ENCODE measurements at places on chromosomes 7 and 10.

- DNase-seq = no peak
Measured at GRCh38 chr10:52540479-52540984, 226.5 kb downstream of the DKK1 start.

DNA sequence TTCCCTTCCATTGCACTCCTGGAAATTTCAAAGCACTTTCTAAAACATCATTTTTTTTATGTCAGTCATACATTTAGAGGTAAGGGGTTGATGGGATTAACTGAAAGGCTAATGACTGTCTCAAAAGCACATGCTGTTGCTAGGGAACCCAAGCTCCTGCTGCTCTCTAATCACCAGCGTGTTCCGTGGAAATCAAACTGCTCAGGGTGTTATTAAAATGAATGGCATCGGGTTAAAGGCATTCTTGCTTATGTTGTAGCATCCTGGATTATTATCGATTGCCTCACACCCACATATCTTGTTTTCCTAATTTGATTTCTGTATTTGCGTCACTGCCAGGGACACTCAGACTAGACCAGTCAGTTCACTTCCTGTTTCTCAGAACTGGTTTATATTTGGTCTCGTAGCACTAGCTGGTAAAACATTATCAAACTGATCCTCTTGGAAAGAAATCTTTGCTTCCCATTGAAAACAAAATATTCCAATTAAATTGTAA, 216.5 kb upstream of the MKLN1 start:
- DNase-seq = no peak

DNA sequence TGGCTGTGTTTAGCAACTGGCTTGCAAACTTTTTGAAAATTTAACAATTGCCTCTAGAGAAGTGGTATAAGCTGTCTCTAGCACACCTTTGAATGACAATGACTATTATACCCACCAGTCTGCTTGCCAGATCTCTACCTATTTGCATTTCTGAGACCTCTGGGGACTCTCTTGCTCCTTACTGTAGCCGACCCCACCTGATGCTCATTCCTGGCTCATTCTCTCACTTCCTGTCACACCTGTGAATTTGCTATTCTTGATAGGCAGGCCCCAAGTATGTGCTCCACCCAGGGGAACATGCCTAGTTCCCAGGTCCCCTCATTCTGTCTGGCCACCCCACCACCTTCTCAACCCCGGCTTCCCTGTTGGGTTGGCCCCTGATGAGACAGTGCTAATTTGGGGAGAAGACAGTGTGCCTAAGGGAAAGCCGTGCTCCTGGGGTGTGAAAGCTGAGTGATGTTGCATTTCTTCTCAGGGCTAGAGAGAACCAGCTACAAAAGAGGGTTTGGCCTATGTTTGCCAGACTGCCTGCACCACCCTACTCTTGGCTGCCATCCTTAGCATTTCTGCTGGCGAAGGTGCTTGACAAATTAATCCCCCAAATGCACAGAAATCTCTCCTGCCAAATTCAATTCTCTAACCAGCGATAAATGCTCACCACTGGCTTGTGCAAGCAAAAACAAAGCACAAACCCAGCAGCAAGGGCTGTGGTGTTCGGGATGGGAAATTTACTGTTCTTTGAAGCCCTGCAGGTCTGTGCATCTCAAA, 138.2 kb downstream of the RPS24 start:
- no peak for DNase-seq

DNA sequence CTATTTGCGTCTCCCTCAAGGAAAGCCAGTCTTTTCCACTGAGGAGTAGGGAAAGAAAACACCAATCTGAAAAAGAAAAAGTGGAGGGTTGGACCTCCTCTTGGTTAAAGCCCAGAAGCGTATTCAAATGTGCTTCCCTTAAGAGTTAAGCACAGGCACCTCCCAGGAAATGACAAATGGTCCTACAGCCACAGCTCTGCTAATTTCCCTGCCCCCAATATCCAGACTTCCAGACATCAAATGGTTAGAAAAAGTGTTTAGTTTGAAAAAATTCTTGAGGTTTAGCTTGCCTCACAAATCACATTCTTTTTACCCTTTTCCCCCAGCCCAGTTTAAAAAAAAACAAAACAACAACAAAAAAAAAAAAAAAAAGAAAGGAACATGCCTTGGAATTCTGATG, 19.0 kb upstream of the COL1A2 start:
- no peak for DNase-seq

DNA sequence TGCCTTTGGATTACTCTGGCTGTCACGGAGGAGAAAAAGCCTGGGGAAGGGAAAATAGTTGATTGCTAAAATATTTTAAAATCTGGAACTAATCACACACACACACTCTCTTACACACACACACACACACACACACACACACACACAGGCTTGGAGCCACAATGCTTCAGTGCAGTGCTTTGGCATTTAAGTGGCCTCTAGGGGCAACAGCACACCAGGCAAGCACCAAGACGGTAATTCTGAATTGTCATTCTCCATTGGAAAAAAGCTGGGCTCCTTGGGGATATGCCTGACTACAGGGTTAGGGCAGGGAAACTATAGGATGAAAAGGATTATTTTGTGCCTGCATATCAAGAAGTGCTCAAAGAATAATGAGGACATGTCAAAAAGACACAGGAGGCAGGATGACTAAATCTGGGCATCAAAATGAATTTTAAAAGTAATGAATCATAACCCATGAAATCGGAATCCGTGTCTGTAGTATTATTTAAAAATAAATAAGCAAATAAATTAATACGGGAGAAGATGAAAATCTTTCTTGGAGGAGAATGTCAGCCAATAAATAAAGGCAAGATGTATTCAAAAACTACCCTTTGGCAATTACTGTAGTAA, 30.4 kb upstream of the DDC start:
- DNase-seq = no peak

DNA sequence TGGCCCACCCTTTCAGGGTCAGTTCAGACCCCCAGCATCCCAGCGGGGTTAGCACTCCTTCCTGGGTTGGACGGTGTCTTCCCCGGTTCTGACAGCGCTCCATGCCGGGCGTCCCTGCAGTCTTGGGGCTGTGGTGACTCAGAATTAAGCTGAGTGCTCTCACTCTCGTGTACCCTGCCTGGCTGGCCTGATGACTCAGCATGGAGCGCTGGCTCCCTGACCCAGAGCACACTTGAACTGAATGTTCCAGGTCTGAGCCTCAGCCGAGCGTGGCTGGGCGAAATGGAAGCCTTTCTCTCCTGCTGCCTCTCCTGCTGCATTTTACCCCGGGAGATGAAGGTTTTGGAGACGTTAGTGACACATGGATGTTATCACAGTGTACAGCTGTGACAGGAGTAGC, 7.1 kb downstream of the BAG3 start:
- DNase-seq = no peak

GRCh38 chr7:995571-995970, 12.6 kb downstream of the CYP2W1 start:
- DNase-seq = no peak

GRCh38 chr7:11458736-11459483, 373.1 kb downstream of the THSD7A start:
- no peak for DNase-seq

GRCh38 chr10:119209035-119209735, 1.8 kb downstream of the GRK5 start:
- DNase-seq = peak; percentile 53

DNA sequence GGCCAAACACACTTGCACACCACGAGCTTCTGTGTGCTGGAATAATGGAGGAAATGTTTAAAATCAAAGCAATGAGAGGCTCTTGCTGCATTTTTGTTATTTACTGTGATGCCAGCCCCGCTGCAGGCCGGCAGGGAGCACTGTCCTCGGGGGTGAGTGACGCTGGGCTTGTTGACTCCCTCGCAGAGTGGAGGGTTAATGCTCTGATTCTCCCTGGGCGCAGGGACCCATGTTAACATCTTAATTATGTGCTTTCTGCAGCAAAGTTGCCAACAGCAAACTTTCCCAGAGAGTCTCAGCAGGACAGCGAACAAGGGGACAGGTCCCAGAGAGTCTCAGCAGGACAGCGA, 22.9 kb downstream of the SCART1 start:
- DNase-seq = no peak

- DNase-seq = no peak
Measured at GRCh38 chr7:104851268-104851667, 162.7 kb upstream of the KMT2E start.

DNA sequence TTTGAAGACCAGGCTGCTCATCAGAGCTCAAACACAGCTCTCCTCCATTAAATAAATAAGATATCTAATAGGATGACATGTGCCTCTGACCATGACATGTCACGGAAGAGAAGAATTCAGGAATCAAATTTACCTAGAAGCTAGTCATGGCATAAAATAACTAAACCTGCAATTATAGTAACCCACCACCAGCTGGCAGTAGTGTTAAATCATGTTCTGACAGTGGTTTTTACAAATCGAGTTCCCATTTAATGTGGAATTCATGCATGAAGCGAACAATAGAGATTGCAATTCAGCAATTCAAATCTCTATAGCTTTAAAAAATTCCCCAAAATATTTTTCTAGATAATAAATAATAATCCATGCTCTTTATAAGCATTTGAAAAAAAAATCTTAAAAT, 74.6 kb upstream of the IKZF1 start:
- DNase-seq = no peak

DNA sequence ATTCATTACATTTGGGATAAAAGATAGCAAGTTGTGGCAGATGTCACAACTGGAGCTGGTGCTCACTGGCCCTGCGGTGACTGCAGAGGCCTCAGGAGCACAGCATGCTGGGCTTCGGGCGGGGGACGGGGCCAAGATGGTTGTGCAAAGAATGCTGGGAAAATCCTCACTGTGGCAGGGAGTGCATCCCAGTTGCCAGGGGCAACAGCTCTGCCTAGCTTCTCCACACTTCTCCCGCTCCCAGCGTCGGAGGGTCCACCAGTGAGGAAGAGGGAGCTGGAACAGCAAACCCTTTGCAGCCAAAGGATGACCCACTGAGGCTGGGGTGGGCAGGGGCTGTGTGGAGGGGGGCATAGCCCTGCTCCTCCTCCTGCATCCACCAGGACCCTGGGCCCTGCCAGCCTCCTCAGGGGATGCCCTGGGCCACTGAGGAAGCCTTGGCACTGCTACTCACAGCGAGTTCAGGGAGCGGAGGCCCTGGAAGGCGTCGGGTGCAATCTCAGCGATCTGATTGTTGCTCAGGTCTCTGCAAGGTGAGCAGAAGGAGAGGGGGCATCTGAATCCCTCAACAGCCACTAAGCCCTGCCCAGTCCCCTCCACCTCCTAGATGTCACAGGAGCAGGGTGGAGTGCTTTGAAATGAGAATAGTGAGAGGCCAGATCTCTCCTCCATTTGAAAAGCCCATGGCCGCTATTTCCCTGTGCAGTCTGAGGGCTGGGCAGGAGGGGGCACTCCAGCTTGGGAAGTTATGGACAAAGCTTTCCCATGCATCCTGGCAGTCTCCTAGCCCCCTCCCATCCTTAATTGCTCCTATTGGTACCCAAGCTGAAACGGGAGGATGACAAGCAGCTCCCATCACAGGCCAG, 126.5 kb downstream of the SLIT1 start:
- DNase-seq = no peak

Measured in stimulated activated CD8-positive, alpha-beta memory T cell treated with anti-CD3 and anti-CD28 coated beads, Interleukin-15, amount 100 ng/mL, for 4 hours (primary cell).